H4 (cell line): ENCODE measurements at places on chromosomes 7 and 10. TPM values are rescaled to one million over a fixed set of nuclear protein-coding genes. Genes with fewer than 3 reads are reported as not detected.

DNA sequence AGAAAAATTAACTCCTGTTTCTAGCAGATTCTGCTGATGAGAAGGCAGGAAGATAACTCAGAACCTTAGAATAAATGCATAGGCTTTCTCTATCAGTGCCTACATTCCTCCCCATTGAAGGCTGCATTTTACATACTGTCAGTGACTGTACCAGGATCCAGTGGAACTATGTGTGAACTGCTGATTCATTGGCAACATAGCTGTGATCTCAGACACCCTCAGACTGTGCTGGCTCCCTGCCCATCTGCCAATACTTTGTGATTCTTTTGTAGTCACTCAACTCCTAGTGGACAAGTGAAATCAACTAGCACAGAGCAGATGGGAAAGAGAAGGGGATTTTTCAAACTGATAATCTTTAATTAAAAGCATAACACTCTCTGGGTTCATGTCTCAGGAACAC is 375.8 kb downstream of the MDFIC start:
- peak; percentile 65 for DNase-seq

- no peak for DNase-seq
Observed at GRCh38 chr10:86931872-86932271, 25.5 kb downstream of the MMRN2 start.

Gene ZSWIM8
- total RNA-seq = 11.2 and 19.6 TPM in 2 replicates

GRCh38 chr7:76315364-76315763 is 12.9 kb downstream of the HSPB1 start:
- DNase-seq = no peak

Gene PLPP4
- 2.6 and 14.7 TPM in 2 replicates for total RNA-seq

DNA sequence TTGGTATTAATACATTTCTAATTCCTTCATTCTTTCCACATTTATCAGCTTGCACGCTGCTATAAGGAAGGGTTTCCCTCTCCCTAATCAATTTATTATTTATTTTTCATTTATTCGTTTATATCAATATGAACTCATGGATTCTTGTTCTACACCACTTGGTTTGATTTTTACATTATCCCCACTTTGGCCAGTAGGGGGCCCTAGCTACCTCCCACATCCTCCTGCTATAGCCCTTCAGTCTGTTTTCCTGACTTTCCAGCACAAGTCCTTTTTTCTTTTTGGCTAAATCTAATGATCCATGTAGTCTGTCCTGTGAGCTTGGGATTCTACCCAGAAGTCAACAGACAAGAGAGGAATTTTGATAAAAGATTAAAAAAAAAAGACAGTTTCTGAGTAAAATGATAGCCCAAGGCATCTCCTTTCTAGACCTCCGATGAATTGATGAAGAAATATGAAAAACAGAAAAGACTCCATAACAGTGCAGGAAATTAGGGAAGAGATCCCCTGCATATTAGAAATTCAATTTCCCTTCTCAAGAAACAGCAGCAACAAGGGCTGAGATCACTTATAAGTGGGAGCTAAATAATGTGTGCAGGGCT is 47.7 kb downstream of the LYZL2 start:
- peak; percentile 31 for DNase-seq

- no peak for DNase-seq
Observed at GRCh38 chr10:75450075-75450445, 18.6 kb downstream of the LRMDA start.

Gene FIS1
- total RNA-seq = 115 and 118 TPM in 2 replicates

Gene ZNF425
- 0.88 and 1.7 TPM in 2 replicates for total RNA-seq

DNA sequence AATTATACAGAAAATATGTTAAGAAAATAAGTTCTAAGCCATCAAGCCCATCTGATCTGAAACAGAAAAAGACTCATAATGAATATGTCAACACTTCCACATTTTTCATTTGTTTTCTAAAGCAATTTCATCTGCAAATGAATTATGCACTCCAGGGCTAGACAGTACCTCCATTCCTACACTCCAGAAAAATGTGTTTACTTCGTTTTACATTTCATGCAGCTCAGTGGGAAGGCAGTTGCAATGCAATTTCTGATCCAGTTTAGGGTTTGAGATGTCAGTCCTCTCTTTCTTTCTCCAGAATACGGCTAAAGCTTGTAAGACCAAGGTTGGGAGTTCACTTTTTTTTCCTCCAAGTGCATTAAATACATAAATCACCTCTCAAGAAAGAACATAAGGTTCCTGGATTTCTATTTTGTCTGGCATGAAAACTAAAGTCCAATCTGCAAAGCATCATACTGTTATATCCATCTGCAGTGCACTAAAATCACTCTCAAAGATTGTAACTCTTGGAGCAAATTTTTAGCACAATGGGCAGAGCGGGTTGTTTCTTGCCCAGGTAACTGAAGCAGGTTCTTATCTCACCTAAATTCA is 348.8 kb upstream of the C7orf33 start:
- DNase-seq = no peak

DNA sequence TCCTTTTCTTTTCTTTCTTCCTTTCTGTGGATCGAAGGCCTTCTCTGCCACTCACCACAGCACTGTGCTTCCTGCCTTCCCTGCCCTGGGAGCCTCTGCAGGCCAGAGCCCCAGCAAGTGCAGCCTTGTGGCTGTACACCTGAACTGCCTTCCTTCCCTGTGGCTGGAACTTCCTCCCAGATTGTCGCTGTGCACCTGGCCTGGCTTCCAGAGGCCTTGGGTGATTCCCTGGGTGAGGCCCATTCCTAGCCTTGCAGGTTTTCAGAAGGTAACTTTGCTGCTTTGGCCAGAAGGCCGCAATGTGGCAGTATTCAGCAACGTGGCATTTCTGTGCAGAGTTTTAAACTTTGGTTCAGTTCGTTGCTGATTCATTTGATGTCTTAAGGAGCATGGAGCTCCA is 50.1 kb upstream of the RASGEF1A start:
- DNase-seq = no peak

DNA sequence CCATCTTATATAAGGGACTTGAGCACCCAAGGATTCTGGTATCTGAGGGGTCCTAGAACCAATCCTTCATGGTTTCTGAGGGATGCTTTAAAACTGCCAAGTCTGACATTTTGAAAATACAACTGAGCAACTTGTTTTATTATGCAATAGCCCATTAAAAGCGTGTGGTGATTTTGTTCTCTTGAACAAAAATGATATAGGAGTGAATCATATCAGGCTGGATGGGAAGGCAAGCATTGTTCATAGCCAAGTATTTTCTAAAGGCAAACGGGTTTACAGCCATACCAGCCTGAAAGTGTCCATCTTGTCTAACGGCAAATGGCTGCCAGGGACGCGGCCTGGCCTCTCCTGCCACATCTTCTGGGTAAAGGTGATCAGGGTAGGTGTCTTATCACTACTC is 23.4 kb downstream of the RPP38 start:
- DNase-seq = no peak
